ENCODE measurements at places on chromosomes 2 and 18. TPM values are rescaled to one million over a fixed set of nuclear protein-coding genes. Genes with fewer than 3 reads are reported as not detected.

The KIAA2012 gene
- 1.8 TPM for polyA plus RNA-seq

The LINC00305 gene
- polyA plus RNA-seq, result not detected

The C2orf78 gene
- polyA plus RNA-seq, result not detected

The OST4 gene
- 379 TPM for polyA plus RNA-seq

The RESP18 gene
- not detected for polyA plus RNA-seq

The SKOR2 gene
- not detected for polyA plus RNA-seq

The VWC2L gene
- 0.01 TPM for polyA plus RNA-seq

The ADCY3 gene
- 74.8 TPM for polyA plus RNA-seq

The SOWAHC gene
- 5.6 TPM for polyA plus RNA-seq

The TBC1D8 gene
- polyA plus RNA-seq, result 15.8 TPM

The SPEG gene
- 10.5 TPM for polyA plus RNA-seq
